Colonic mucosa (tissue), 4 donors: ENCODE measurements at places on chromosomes 16 and 17.

DNA sequence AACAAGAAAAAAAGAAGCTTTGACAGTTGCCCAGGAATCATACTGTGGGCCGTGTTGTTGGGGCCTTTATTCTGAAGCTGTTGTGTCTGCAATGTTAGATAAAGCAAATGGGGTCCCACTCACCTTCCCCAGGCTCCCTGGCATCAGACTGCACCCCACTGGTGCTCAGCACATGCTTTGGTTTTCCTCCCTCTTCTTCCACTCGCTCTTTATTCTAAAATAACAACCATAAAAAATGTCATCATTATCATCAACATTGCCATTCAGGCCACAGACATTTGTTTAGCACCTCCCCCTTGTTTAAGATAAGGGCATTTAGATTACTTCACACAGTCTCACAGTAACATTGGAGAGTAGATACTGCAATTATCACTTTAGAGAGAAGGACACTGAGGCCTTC is 8.2 kb downstream of the MYLK3 start:
- no peak overlapping the region for H3K27ac ChIP-seq
- no peak for DNase-seq
- no peak overlapping the region for H3K4me3 ChIP-seq
- no peaks in the 10 kb centered on the region for H3K27me3 ChIP-seq

GRCh38 chr16:1398826-1399581 is 15.5 kb downstream of the UNKL start:
- H3K4me3 ChIP-seq, result no peak overlapping the region
- no peaks in the 10 kb centered on the region for H3K27me3 ChIP-seq
- peaks cover 6% of the 10 kb centered on the region for H3K36me3 ChIP-seq
- DNase-seq, result no peak
- H3K4me1 ChIP-seq, result no peaks in the 10 kb centered on the region

GRCh38 chr16:53219795-53220454 is 165.1 kb downstream of the CHD9 start:
- no peaks in the 10 kb centered on the region for H3K27me3 ChIP-seq
- peak overlapping the region; percentile 3 for H3K27ac ChIP-seq
- H3K4me3 ChIP-seq, result no peak overlapping the region
- DNase-seq, result no peak

DNA sequence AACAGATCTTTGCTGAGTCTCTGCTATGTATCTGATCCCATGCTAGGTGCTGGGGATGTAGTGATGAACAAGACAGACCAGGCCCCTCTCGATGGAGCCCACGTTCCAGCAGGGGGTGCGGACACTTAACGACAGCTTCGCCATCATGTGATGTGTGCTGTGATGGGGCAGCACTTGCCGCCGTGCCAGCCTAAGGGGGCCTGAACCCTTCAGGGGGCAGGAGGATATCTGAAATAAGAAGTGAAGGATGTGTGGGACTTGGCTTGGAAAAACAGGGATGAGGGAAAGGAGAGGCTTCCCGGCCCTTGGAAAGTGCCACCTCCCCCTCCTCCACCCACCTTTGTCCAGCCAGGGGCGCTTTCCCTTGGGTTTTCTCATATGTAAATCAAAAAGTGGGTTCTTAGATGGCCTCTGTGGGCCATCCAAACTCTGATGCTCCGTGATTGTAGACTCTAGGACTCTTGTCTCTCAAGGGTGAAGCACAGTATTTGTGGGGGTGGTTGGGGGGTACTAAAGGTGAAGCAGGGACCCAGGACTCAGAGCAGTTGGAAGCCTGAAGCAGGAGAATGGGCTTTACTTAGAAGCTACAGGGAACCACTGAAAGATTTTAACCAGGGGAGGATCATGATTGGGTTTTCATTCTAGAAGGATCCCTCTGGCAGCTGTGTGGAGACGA is 4.0 kb upstream of the DLX3 start:
- DNase-seq, result no peak
- peaks cover 11% of the 10 kb centered on the region for H3K4me1 ChIP-seq
- no peak overlapping the region for H3K27ac ChIP-seq
- peaks cover 51% of the 10 kb centered on the region for H3K27me3 ChIP-seq

GRCh38 chr16:4026854-4027253 is 89.4 kb downstream of the ADCY9 start:
- H3K4me3 ChIP-seq, result no peak overlapping the region
- DNase-seq, result no peak
- no peak overlapping the region for H3K27ac ChIP-seq
- H3K36me3 ChIP-seq, result no peaks in the 10 kb centered on the region

- H3K27ac ChIP-seq, result no peak overlapping the region
- H3K36me3 ChIP-seq, result no peaks in the 10 kb centered on the region
- no peak for DNase-seq
- H3K4me3 ChIP-seq, result no peak overlapping the region
Observed at GRCh38 chr17:40525294-40525693, 23.9 kb upstream of the TNS4 start.

GRCh38 chr17:79874329-79874981 is 35.2 kb upstream of the CBX4 start:
- H3K27ac ChIP-seq, result no peak overlapping the region
- no peaks in the 10 kb centered on the region for H3K36me3 ChIP-seq
- H3K4me3 ChIP-seq, result no peak overlapping the region
- H3K27me3 ChIP-seq, result no peaks in the 10 kb centered on the region
- DNase-seq, result peak; percentile 46

DNA sequence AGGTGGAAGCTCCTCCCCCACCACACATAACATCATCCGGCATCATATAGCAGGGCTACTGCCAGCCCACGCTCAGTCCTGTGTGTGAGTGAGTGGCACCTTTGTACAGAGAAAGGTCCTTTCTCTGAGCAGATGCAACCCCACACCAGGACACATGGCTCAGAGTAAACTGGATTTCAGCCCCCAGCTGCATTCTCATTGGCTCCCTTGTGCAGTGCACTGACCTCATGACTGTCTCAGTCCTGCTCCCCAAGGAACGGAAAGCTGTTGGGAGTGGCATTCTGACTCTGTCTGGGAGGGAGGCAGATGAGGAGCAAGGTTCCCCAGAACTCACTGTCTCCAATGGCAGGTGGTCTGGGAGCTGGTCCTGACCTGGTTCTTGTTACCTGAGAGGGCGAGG is 244.1 kb downstream of the PHKB start:
- H3K27me3 ChIP-seq, result no peaks in the 10 kb centered on the region
- no peaks in the 10 kb centered on the region for H3K36me3 ChIP-seq
- no peaks in the 10 kb centered on the region for H3K4me1 ChIP-seq
- H3K4me3 ChIP-seq, result no peak overlapping the region
